ENCODE measurements at places on chromosomes 2 and 18.
A peak's percentile ranks its signal among the peaks of the same experiment; 100 is the strongest.

- DNase-seq, result no peak
Observed at GRCh38 chr2:86358957-86359356, 21.5 kb upstream of the REEP1 start.

GRCh38 chr2:23606968-23607367, 222.0 kb downstream of the KLHL29 start:
- no peak for DNase-seq

DNA sequence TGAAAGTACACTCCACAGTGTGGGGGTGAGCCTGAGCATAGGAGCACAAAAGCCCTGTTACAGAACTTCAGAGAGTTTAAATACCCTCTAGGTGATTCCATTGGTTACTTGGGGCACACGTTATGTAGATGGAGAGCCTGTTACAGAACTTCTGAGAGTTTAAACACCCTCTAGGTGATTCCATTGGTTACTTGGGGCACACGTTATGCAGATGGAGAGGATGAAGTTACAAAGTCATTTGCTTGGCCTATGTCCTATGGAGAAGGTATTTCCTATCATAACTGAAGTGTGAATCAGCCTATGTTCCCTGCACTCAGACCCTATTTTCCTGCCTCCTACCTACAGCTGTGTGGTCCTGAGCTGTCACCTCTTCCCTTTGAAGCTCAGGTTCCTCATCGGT, 3.8 kb upstream of the CAPN10 start:
- no peak for DNase-seq

DNA sequence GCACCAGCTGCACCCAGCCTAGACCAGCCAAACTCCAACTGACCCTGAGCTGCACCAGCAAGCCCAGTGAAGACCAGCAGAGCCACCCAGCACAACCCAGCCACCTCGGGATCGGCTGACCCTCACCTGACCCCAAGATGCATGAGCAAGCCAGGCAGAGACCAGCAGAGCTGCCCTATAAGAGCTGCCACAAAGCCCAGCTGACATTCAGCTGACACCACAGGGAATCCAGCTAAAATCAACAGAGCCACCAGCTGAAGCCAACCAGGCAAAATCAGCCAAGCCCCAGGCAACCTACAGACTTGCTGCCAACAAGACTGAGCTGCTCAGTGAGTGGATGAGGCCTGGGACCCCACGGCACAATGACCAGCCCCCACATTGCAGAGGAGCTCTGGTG, 54.6 kb downstream of the CYP27C1 start:
- DNase-seq, result no peak

DNA sequence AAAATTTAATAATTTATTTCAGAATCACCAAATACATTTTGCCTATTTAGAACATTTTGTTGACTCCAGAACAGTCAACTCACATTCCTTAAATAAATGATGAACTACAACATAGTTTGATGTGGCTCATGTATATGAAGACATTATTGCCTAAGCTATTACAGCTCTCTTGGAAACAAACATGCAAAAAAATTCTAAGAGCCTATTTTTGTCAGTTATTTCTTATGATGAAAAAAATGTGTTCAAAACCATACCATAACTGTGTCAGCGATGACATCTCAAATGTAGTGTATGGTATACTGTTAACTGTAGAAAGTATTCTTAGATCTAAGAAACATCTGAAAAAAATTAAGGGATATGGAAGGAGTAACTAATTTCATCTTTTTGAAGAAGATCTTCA, 6.3 kb upstream of the EMILIN2 start:
- DNase-seq, result no peak

DNA sequence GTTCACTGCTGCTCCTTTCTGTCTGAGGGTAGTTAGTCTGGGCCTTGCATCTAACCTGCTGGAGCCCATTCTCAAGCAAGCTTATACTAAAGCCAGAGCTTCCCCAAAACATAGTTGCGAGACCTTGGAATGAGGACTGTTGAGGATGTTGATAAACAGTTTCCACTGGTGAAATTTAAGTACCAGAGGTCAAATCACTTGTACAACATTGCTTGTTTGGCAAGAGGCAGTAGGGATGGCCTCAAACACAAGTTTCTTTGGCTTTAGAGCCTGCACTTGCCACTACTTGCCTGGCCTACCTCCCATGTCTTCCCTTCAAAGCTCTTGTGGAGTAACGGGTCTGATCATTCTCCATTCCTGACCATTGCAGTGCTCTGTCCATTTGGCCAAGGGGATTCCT, 262.7 kb downstream of the FHOD3 start:
- no peak for DNase-seq

DNA sequence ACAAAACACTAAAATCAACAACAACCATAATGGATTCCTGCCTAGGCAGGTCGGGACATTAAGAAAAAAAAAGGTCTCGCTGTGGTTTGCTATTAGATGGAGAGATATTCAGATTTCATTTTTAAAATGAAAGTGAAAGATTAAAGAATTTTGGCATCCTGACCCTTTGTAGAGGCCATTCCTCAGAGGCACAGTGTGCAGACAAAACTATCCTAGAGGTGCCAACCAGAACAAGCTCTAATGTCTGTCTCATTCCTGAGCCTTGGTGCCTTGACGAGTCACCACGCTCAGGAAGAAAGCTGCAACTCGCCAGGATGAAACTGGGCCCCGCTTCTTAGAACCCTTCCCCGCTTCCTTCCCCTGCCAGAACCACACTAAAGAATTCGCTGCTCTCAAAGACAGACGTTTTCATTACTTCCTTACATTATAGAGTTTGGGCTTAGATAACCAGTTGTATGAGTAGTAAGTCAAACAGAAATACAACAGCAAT, 156.0 kb downstream of the TGIF1 start:
- DNase-seq, result peak; percentile 40

DNA sequence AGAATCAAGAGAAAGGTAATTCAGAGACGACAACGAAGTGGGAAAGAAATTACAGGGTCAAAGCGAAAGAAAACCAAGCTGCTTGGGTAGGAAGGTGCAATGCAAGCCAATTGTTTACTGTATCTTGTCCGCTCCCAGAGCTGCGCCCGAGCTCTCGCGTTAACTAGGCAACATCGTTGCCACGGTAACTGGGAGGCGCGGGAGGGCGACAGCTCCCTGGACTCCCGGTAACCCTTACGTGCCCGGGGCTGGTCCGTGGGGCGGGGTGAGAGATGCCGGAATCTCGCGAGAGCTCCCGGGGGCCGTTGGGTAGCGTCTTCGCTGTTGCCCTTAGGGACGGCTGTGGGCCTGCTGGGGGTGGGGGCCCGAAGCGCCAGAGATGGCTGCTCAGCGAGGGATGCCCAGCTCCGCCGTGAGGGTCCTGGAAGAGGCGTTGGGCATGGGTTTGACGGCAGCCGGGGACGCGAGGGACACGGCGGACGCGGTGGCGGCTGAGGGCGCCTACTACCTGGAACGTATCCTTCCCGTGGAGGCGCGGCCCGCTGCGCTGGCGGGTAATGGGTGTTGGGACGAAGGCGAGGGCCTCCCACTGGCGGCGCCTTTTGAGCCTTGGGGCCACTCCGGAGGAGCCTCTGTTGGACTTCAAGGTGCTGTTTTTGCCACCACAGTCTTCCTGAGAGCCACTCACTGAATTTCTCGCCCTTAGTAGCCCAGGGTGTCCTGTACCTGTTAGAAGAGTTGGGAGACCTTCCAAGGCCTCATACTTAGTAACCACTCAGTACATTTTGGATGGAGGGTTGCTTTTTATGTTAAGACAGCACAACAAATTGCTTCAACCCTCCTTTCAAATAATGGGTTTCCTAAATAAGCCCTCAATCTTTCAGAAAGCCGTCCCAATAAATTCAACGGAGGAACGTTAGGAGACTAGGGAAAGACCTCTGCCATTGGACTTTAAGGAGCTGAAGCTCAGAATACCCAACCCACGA, at the start of gene SPAG16:
TSS of gene SPAG16 (plus strand) at position 360 of the 986 bp plus-strand sequence.
- DNase-seq, result no peak

GRCh38 chr2:135663148-135663700, 78.4 kb upstream of the UBXN4 start:
- no peak for DNase-seq

GRCh38 chr2:215465256-215465655, 29.4 kb upstream of the FN1 start:
- DNase-seq, result no peak

- no peak for DNase-seq
Observed at GRCh38 chr2:85741833-85742455, 11.8 kb upstream of the ATOH8 start.

DNA sequence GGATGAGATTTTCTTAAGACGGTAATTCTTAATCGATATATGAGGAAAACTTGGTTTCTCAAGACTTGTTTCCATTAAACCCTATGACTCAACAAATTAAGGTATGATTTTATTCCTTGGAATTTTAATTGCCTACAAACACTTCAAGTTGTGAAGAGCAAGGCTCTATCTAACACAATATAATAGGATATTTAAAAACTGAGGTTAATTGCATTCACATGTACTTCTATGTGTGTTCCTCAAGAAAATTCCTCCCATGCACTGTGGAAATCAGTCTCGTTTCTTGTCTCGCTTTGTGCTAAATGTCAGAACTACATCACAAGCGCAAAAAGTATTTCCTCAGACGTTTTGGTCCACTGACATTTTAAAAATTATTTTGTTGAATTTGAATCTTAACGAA, 109.6 kb upstream of the UNC80 start:
- DNase-seq, result no peak

DNA sequence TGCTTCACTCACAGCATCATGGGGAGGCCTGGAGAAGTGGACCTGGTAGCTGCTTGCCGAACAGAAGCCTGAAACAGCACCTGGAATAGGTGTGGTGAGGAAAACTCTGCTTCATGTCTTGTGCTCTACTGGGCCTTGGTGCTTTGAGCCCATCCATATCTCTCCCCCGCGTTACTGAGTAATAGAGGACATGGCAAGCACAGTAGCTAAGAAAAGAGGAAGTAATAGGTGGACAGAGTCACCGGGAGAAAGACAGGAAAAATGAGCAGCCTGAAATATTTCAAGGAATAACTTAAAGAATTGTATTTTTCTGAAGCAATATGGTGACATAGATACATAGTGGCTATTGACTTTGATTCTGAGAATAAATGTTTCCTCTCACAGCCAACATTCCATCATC, 14.0 kb upstream of the HNMT start:
- DNase-seq, result peak; percentile 13

GRCh38 chr2:17637131-17637906, 96.8 kb downstream of the VSNL1 start:
- DNase-seq, result no peak

- DNase-seq, result no peak
Observed at GRCh38 chr18:37564711-37565100, 892 bp downstream of the CELF4 start.

DNA sequence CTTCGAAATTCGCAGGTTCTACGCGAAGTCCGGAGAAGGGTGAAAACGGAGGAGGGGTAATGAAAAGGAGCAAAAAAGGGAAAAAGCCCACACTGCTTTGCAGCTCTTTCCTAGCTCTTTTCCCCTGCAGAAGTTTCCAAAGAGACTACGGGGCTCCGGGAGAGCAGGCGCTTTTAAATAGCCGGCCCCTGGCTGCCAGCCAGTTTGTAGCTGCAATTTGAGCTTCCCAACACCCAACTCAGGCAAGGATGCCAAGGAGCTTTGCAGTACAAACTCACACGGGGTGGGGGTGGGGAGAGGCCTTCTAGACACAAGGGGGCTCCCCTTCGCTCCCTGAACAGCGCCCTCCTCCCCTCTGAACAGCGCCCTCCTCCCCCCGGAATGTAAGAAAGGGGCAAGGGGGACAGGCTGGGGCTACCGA, at the start of gene IGFBP5:
TSS of gene IGFBP5 (minus strand) at position 149 of the 421 bp plus-strand sequence. CDS start 774 bp downstream, outside the sequence.
- peak; percentile 1 for DNase-seq

GRCh38 chr2:230932556-230933511, 7.8 kb upstream of the GPR55 start:
- peak; percentile 3 for DNase-seq

DNA sequence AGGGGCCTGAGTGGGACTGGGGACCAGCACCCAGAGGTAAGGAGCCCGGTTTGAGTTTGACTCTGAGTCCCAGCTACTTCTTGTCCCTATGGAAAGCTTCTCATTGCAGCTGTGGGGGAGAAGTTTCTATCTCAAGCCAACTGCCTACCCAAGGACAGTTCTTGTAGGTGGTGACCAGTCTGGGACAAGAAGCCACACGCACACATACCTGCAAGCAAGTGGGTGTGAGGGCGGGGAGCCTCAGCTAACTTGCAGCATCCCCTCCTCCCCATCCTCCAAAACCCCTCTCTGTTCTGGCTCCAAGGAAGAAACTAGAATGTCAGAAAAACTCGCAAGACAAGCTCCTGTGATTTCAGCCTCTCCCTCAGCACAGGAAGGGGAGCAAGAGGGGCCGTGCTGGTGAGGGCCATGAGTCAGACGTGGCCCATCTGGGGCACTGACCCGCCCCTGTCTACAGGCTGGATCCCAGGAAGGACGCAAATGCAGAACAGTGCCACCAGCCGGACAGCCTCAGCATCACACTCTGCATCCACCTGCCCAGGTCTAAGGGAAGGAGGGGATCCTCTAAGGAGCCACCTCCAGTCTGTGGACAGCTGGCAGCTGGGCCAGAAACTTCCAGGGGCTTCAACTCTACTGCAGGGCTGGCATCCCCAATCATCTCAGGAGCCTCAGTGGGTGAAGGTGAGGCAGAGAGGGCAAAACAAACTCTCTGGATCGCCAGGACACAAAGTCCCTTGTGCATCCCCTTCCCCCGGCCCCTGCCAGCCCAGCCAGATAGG, 103.4 kb downstream of the TNS1 start:
- no peak for DNase-seq

DNA sequence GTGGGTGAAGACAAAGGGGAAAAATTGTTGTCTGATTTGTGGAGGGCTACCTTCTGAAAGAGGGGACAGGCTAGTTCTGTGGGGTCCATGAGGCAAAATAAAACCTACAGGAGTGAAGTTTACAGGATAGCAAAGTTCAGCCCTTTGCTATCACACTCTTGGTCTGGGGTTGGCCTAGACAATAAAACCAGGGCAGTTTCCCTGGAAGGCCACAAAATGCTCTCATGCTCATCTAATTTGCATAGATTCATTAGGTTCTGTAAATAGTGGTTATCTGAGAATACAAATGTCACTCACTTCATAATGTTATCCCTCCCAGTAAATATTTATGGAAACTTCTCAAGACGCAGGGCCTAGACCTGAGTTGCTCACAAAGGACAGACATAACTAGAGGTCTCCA, 63.6 kb downstream of the INSIG2 start:
- no peak for DNase-seq

DNA sequence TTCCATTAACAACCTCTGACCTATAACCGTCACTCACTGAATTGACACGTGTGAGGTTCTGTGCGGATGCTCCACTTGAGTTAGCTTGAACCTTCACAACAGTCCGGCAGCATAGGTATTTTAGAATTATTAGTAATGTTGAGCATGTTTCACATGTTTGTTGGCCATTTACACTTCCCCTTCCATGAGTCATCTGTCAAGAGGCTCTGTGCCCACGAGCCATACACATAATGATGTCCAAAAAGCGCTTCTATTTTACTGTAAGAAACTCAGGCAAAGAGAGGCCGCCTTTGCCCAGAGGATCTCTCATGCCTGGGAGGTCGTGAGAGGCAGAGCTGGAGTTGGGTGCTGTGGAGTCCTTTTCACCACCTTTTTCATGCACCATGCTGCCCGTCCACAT, 28.9 kb upstream of the TMEM214 start:
- DNase-seq, result no peak

DNA sequence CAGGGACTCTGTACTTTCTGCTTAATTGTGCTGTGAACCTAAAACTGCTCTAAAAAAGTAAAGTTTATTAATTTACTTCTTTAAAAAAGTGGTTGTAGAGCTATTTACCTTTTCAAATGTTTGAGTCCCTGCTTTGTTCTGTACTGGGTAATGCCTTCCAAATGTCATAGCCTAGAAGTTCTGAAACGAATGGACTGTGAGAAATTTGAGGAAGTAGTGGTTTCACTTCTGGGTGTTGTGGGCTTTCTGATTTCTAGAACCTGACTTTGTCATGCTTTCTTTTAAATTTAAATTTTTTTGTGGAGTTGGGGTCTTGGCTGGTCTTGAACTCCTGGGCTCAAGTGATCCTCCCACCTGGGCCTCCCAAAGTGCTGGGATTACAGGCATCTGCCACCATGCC, 44.6 kb downstream of the SMAD4 start:
- peak; percentile 57 for DNase-seq
